Esophagus squamous epithelium (tissue), 5 donors: ENCODE measurements at places on chromosomes 11 and 22.

GRCh38 chr11:11732116-11732515 lies 109.7 kb upstream of the USP47 start:
- DNase-seq = no peak

GRCh38 chr11:126823274-126823673 lies 177.3 kb downstream of the KIRREL3 start:
- no peak for DNase-seq

- no peak for DNase-seq
Observed at GRCh38 chr11:117946842-117947526, 17.8 kb upstream of the TMPRSS13 start.

- DNase-seq = no peak
Observed at GRCh38 chr11:15675683-15676082, 561.0 kb downstream of the INSC start.

DNA sequence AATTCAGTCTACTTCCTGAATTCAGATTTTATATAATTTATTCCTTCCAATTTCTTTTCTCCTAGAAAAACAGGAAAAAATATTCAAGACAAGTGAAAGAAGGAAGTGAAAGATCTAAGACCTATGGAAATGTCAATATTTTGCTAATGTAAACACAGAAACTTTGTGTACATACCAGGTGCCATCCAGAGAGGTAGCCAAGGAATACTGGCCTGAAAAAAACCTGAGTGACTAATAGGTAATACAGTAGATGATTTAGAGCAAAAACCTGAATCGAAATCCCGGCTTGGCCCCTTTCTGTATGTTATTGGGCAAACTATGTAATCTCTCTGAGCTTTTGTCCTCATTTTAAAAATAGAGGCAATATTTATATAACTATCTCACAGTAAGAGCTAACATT lies 59.2 kb upstream of the FSHB start:
- DNase-seq = no peak

- no peak for DNase-seq
Observed at GRCh38 chr11:129943036-129943435, 47.7 kb upstream of the NFRKB start.

- DNase-seq = no peak
Observed at GRCh38 chr22:37659066-37659896, 758 bp downstream of the PDXP start.

- no peak for DNase-seq
Observed at GRCh38 chr11:2156416-2157182, 4.4 kb downstream of the INS start.

- no peak for DNase-seq
Observed at GRCh38 chr11:59510941-59511589, at the start of gene OR4D9. Gene OR4D9, plus strand, starts transcription at chr11:59511539. Its CDS starts 3,374 bp downstream, at chr11:59514913.

GRCh38 chr11:74949753-74950137 lies 679 bp downstream of the SPCS2 start:
- DNase-seq = no peak
